Esophagus squamous epithelium (tissue), 5 donors: ENCODE measurements at places on chromosomes 2 and 18. TPM values are rescaled to one million over a fixed set of nuclear protein-coding genes. Genes with fewer than 3 reads are reported as not detected.

DNA sequence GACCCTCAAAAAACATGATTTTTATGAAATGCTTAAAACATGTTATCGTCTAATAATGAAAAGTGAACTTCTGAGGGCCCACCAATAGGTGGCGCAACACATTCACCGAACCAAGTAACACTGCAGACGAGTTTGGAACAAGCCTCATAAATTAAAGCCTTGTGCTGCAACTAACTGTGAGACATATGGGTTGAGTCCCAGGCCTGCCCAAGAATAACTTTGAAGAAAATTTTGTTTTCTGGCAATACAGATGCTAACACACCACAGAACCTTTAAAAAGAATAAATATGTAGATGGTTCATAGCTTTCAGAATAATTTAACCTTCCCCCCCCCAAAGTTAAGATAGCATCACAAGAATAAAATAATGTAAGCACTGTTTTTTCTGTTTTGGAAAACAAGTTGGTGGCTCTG is 285.9 kb downstream of the RNF144A start:
- no peaks in the 10 kb centered on the region for H3K4me1 ChIP-seq
- H3K4me3 ChIP-seq = no peak overlapping the region
- DNase-seq = no peak
- H3K36me3 ChIP-seq = no peaks in the 10 kb centered on the region
- H3K27me3 ChIP-seq = no peaks in the 10 kb centered on the region

GRCh38 chr2:186575302-186575701 is 14.6 kb upstream of the ITGAV start:
- no peak for DNase-seq
- no peaks in the 10 kb centered on the region for H3K36me3 ChIP-seq
- no peaks in the 10 kb centered on the region for H3K27me3 ChIP-seq
- H3K27ac ChIP-seq = no peak overlapping the region
- no peak overlapping the region for H3K4me3 ChIP-seq

DNA sequence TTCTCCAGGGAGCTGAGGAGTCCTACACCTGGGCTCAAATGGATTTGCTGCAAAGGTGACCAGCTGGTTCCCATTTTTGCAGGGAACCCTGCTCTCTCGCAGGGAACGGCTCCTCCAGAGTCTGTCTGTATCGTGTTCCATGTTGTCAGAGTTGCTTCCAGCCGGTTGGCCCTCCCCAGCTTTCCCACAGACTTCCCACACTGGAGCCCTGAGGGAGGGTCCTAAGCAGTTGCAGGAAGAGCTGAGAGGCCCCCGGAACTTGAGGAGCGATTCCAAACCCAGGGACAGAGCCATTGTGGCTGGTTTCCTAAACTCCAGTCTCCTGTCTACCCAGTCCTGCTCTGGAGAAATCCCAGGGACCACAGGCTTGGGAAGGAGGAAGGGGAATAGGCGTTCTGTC is 121.7 kb upstream of the PPP1CB start:
- DNase-seq = no peak
- H3K4me3 ChIP-seq = no peak overlapping the region
- no peaks in the 10 kb centered on the region for H3K27me3 ChIP-seq
- peak overlapping the region; percentile 90 for H3K27ac ChIP-seq
- H3K4me1 ChIP-seq = peaks cover 69% of the 10 kb centered on the region
- H3K36me3 ChIP-seq = no peaks in the 10 kb centered on the region

The UGT1A6 gene
- total RNA-seq = 67.1 TPM

The CHST9 gene
- 4.5 TPM for total RNA-seq

The MGAT5 gene
- 26.6 TPM for total RNA-seq
